ENCODE measurements at places on chromosomes 2 and 18.

DNA sequence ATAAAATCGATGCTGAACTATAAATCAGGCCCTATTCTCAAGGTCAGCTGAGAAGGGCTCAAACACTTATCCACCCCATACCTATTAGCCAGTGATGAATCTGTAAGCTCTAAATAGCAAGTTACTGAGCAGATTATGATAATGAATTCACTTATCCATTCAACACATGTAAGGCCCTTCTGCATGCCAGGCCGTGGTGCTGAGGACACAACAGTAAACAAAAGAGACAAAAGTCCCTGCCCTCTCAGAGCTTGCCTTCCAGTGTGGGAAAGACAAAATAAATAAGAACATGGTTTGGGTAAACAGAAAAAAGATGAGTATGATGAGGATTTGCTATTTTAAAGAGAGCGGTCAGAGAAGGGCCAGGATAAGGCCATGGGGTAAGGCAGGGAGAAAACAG, 11.7 kb downstream of the TTC32 start:
- DNase-seq, result no peak

GRCh38 chr2:6800553-6800952, 65.2 kb downstream of the CMPK2 start:
- DNase-seq, result no peak

- DNase-seq, result no peak
Observed at GRCh38 chr2:144571770-144572169, 51.9 kb upstream of the ZEB2 start.

DNA sequence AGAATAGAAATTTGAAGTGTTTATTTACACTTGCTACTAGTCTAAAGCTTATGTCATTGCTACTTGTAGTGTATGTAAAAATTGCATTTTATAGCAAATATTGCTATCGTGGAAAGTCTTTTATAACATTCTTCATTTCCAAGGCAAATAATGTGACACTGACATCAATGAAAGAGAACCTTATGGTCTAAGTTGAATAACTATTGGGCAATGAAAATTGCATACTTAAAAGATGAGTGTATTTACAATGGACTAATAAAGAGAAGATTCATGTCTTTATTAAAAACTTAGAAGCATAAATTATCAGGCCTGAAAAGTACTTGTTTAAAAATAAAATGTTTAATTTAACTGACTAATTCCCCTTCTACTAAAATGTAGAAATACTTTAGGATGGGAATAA, 82.2 kb downstream of the LRP1B start:
- no peak for DNase-seq

DNA sequence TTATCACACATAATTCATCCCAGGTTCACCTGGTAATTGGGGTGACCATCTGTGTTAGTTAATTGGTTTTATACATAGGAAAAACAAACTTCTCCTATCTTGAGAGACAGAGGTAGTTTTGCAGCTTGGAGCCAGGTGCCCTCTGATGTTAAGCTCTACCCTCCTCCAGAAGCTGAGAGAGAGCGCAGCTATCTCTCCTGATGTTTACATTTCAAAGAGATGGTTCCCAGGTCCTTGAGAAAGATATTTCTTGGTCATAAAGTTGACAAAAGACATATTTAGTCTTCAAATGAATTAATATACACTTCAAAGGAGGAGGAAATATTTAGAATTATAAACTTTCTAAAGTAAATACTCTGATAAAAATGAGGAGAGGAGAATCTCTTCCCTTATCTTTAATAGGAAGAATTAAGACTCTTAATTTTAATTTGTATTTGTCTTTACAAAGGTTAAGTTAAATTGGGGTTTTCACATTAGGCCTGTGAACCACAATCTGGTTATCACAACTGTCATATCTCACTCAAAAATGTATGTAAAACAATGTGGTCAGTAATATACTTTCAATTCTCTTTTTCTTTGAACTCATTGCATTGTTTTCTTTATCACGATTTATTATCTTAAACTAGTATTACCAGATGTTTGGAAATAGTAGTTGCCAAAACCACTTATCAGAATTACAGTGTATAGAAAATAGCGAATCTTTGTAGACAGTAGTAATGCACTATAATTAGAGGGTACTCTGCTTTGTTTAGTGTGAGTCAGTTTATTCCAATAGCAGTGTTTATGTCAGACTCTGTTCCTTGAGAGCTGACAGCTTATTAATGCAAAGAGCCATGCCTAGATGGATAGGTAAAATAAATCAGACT, 26.8 kb downstream of the SERPINB4 start:
- DNase-seq, result no peak

GRCh38 chr2:240982821-240983281, 15.6 kb upstream of the SNED1 start:
- no peak for DNase-seq

DNA sequence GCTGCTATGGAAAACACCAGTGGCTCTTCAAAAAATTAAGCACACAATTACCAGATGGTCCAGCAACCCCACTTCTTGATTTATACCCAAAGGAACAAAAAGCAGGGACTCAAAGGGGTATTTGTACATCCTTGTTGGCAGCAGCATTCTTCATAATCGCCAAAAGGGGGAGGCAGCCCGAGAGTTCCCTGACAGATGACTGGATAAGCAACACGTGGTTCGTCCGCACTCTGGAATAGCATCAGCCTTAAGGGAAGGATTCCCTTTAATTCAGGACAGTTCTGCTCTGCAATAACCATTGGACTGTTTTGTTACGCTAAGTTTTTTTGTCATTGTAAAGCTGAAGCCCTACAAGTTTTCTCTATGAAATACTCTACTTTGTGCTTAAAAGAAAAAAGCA, 76.7 kb upstream of the TWIST2 start:
- no peak for DNase-seq

DNA sequence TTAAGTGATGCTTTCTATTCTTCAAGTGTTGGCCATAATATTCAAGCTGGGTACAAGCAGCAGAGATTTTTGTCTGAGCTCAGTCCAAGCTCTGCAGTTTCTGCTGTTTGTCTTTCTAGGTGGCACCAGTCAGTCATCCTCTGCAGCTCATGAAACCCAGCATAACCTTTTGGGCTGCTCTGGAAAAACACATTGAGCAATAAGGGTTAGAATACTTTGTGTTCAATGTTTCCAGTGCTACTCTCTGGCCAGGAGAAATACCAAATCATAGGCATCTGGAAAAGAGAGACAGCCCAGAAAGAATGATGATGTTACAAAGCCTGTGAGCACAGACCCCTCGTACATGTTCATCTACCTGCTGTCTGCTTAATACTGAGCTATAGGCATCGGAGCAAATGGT, 19.5 kb upstream of the WIPF1 start:
- DNase-seq, result no peak

DNA sequence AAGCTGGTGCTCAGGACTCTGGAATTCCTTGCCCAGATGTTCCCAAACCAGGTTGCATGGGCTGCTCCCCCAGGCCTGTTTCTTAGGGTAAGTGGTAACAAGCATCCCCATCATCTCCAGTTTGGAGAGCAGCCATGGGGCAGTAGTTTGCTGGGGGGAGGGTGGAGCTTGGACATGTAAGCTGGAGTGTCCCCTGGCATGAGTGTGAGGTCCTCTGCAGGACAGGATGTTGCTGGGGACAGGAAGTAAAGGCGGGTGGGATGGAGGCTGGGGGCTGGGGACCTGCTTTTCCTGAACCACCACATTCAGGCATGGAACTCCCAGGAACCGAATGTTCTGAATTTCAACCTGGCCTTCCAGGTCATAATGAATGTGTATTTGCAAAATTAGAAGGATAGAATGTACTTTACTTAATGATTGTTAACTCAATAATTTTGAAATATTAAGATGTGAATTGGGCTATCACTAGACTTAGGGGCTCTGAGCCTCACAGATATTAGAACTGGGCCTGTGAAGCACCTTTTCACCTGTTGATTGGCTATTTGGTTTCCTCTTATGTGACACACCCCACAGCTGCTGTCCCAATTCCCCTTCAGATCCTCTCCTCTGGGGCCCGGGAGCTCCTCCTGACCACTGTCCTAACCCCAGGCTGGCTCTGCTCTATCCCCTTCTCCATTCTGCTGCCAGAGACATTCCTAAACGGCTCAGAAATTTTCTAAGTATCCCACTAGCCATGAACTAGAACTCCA, 66.4 kb upstream of the EPAS1 start:
- no peak for DNase-seq

DNA sequence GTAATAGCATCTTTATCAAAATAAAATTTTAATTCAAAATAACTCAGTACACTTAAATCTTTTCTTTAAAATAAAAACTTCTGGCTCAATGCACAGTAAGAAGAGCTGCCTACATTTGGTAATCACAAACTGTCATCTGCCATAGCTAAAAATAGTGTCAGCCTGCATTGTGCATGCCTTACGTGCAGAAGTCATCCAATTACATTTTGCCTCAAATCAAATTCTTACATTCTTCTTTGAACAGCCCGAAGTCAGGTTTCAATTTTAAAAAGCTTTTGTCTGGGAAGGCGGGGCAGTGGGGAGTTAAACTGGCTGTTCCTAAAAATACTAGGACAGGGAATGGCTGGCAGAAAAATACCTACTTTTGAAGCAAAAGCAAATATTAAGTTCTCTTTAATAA, 51.1 kb downstream of the RTN4 start:
- DNase-seq, result no peak

DNA sequence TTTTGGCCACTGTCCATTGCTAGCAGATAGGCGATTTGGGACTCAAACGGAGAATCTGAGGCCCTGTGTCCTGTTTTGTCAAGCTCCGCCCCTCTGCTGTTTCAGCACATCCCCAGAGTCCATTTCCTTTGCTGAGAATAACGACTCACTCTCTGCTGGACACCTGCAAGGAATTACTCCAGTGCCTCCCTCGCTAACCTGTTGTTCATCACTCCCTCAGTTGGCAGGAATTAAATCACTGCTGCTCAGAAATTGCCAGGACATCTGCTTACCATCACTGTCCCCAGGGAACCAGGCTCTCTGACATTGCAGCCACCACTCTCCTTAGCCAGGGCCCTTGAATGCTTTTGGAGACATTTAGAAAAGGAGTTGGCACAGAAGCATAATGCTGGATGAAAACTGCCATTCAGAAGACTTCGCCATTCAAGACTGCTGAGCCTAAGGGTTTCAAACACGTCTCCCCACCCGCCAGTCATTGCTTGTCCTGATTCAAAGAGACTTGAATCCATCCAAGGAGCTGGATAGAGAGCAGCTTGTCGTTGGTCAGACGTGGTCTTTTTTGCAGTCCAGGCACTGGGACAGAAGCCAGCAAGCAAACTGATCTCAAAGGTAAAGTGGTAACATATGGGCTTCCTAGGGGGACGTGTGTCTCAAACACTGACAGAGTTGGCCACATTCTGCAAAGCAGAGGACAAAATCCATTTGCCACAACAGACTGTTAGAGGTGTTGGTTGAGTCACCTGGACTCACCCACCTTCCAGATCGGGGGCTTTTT, 155.3 kb downstream of the UXS1 start:
- no peak for DNase-seq

DNA sequence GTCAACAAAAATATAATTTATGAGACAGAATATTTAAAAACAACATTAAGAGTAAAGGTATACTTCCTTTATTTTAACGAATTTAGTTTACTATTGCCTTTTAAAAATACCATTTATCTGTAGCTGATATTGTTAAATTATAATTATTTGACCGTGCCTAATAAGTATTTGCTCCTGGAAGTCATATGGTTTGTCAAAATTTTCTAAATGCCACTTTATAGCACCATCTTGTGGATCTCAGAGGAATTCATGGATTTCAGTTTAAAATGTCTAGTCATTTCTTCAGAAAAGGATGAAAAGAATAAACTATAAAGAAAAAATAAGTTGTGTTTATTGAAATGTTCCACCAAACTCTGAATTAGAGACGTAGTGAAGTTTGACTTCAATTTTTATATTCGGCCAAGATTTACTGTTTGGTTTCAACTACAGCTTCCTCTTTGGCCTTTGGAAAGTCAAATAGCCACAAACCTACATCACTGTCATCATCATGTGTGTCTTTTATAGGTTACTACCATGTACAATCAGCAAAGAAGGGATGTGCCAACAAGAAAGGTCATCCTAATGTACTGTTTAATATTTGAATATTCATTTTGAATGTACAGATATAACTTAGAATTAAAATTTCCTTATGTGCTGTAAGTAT, 10.3 kb upstream of the FTCDNL1 start:
- DNase-seq, result no peak

- DNase-seq, result no peak
Observed at GRCh38 chr2:96869822-96870625, at the start of gene SEMA4C. Gene SEMA4C (minus strand): TSS chr2:96870080. CDS start chr2:96867886, 2,194 bp downstream.

DNA sequence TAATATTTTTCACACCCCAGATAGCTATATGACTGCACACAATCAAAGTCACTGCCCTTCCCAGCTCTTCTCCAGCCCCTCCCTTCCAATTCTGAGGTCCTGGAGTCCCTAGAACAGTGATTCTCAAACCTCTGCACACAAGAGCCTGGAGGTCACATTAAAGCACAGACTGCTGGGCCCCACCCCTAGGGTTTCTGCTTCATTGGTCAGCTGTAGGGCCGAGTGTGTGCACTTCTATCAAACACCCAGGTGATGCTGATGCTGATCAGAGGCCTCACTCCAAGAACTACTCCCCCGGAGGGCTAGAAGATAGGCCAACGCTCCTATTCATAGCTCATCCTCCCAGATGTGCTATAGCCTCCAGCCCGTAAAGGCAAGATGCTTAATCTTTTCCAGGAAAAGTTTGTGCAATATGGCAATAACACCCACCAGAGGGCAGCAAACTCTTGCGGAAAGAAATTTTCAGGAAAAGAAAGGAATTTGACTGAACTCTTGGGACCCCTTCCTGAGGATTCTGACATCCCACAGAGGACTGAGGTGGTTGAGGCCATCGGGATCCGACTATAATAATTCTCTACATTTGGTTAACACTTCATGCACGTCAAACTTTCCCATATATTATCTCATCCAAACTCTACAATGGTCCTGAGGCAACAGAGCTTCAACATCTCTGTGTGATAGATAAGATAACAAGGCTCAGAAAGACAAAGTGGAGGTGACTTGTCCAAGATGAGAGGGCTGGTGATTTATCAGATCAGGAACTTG, 194.2 kb upstream of the PKDCC start:
- no peak for DNase-seq

DNA sequence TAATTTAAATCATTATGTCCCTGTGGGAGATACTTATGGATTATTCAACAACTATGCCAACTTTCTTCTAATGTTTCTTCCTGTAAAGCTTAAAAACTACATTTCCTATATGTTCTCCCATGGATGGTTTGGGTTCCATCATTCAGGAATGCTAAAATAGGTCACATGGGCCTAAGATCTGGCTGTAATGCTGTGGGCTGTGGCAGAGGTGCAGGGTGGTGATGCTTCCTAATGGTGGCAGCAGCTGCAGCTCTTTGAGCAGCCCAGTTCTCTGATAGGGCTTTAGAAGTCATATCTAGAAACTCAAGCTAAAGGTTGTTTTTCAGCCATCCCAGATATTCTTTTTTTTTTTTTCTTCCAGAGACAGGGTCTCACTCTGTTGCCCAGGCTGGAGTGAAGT, 266.1 kb downstream of the ZNF385B start:
- DNase-seq, result no peak

GRCh38 chr2:85976106-85976920, 87.5 kb upstream of the ST3GAL5 start:
- DNase-seq, result no peak

DNA sequence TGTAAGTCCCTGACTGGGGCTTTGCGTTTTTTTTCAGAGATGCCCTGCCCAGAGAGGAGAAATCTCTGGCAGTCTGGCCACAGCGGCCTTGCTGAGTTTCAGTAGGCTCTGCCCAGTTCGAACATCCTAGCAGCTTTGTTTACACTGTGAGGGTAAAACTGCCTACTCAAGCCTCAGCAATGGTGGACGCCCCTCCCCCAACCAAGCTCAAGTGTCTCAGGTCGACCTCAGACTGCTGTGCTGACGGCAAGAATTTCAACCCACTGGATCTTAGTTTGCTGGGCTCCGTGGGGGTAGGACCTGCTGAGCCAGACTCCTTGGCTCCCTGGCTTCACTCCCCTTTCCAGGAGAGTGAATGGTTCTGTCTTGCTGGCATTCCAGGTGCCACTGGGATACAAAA, 31.7 kb downstream of the L3MBTL4 start:
- DNase-seq, result no peak
